T-helper 22 cell (primary cell): ENCODE measurements at places on chromosomes 6 and 20.

DNA sequence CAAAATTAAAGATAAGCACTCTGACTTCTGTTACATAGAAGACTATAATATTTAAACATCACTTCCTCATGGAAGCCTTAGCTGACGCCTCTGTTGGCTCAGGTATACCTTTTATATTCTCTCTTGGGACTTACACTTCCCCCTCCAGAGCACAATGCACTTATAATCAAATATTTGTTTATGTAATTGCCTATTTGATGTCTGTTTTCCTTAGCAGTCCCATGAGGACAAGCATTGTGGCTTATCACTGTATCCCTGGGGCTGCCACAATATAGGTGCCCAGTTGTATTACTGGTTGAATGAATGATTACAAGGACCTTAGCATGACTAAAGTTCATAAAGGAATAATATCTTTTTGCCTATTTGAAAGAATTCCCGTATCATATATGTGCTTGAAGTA is 186.7 kb upstream of the VGLL2 start:
- DNase-seq, result no peak

GRCh38 chr6:153131037-153131981 is at the start of gene RGS17:
Gene RGS17 (minus strand): TSS chr6:153131282. CDS start chr6:153044018, 87,264 bp downstream.
- no peak for DNase-seq

- DNase-seq, result no peak
Measured at GRCh38 chr20:11766961-11767360, 150.7 kb upstream of the BTBD3 start.

GRCh38 chr20:60765821-60766403 is 486.1 kb upstream of the CDH4 start:
- no peak for DNase-seq

DNA sequence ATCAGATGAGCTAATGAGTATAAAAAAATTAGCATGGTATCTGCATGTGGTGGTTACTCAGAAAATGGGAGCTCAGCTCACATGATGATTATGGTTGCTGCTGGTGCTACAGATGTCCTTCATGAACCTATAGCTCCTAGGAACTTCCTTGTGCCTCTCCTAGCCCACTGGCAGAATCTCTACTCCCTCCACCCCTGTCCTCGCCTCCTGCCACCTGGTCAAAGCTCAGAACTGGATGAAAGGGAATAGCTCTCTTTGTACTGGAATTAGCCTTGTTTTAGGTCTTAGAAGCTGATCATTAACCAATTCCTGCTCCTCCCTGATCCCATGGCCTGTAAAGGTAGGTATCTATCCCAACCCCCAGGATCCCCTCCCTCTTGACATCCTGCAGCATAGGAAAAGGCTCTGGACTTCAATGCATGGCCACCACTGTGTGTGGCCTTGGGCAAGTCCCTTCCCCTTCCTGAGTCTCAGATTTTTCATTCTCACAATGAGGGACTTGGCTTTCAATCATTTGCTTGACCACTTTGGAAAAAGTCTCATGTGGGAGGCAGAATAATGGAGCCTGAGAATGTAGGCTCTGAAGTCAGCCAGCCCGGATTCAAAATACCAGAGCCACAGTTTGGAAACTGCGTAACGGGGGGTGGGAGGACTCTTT is 43.9 kb downstream of the SLC13A3 start:
- DNase-seq, result no peak

- DNase-seq, result no peak
Measured at GRCh38 chr6:170464524-170464979, 88.6 kb downstream of the PSMB1 start.

- no peak for DNase-seq
Measured at GRCh38 chr6:84346372-84346771, 118.9 kb upstream of the CEP162 start.

DNA sequence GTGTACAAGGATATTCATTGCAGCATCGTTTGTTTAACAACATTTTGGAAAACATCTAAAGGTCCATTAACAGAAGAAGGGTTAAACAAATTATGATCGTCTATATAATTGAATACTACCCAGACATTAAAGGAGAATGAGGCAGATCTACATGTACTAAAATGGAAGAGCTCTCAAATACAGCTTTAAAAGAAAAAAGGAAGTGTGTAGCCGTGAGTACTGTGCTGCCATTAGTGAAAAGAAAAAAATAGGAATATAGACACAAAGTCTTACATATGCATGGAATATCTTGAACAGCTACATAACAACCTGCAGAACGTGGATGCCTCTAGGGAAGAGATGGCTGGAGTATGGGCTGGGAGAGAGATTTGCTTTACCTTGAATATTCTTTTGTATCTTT is 37.9 kb downstream of the PRDM1 start:
- no peak for DNase-seq

DNA sequence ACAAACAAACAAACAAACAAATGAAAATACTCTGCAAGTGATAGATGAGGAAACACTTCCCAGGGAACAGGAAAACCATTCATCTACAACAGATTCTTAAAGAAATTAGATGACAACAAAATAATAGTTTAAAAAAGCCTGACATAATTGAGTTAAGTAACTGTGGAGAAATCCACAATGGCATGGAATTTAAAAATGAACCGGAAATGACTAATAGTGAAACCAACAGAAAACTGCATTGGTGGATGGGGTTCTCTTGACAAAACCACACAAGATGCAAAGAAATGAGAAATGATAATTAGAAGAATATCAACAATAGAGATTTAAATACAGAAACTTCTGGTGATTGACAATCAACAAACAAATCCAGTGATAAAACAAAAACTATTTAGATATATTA is 785.6 kb downstream of the QKI start:
- DNase-seq, result no peak

DNA sequence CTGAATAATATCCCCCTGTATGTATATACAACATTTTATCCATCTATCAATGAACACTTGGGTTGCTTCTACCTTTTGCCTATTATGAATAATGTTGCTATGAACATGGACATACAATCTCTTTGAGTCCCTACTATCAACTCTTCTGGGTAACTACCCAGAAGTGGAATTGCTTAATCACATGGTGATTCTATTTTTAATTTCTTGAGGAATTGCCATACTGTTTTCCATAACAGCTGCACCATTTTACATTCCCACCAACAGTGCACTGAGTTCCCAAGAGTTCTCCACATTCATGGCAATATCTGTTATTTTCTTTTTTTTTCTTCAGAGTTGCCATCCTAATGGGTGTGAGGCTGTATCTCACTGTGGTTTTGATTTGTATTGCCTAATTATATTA is 88.3 kb downstream of the ZHX3 start:
- no peak for DNase-seq

- no peak for DNase-seq
Measured at GRCh38 chr20:13348311-13349234, 127.5 kb downstream of the ISM1 start.

GRCh38 chr20:4956200-4956810 is 45.0 kb downstream of the SLC23A2 start:
- DNase-seq, result no peak

DNA sequence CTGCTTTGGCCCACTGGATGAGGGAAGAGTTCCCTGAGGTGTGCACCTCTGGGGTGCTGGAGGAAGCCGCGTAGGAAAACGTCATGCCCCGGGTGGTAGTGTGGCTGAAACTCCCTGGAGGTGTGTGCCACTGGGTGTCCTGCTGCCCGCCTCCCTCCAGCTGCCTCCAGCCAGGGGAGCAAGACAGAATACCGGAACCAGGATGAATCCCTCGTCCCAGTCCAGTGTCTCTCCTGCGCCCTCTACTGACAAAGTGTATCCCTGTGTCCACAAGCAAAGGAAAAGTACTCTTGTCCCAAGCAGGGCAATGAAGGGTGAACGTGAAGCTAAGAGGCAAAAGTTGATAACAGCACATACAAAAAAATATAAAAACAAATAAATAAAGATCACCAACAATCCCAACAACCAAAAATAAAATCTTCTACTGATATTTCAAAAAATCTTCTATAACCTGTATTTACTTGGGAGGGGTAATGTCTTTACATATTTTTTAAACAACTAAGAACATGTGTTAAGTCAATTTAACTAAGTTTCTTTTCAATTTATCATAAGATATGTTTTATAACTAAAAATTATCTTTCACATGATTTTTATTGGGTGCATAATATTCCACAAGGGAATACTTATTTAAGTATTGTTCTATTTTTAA is 437.6 kb downstream of the MAFB start:
- no peak for DNase-seq

DNA sequence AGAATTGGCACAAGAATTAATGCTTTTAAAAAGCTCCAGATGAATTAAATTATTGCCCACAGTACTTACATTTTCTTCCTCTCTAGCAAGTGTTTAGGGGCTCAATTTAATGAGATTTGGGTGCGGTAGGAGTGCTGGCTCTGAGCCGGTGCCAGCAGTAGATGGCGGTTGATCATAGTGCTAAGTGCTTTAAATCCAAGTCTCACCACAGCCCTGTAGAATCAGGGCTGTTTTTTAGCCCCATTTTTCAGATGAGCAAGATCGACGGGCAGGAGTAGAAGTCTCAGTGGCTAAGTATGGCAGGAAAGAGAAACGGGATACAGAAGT is 136.9 kb upstream of the SALL4 start:
- no peak for DNase-seq

- DNase-seq, result no peak
Measured at GRCh38 chr20:49579874-49580812, 12.2 kb upstream of the PTGIS start.

DNA sequence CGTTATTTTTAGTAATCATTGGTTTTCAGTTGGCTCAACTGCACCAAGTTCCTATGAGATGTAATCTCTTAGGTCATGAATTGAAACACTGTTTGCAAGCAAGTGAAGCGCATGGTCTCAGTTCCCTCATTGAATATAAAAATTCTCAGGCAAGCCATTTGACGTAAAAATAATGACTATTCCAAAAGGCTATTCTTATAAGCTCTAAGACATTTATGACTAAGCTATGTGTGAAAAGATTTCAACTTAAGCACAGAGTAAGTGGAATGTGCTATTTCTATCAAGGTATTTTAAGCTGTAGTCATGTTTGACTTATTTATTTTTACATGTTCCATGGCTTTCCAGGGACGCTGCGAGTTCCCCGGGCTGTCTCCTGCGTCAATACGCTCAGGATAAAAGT is 248.5 kb downstream of the THBS2 start:
- DNase-seq, result no peak

DNA sequence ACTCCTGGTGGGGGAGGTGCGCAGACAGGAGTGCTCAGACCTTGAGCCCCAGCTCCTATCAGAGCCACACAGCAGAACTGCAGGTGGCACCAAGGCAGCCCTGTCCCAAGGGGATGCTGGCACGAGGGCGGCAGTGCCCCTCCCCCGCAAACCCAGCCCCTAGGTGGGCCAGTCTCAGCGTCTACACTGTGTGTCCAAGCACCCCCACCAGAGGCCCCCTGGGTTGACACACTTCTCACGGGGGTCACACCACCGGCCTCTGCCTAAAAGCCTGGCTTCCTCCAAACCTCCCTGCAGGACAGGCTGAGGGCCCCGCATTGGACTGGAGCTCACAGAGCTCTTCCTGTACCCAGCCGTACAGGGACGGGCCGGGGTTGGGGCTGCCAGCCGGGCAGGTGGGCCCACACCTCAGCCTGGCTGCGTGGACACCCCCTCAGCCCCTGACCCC is 8.1 kb downstream of the SLC2A4RG start:
- DNase-seq, result no peak

DNA sequence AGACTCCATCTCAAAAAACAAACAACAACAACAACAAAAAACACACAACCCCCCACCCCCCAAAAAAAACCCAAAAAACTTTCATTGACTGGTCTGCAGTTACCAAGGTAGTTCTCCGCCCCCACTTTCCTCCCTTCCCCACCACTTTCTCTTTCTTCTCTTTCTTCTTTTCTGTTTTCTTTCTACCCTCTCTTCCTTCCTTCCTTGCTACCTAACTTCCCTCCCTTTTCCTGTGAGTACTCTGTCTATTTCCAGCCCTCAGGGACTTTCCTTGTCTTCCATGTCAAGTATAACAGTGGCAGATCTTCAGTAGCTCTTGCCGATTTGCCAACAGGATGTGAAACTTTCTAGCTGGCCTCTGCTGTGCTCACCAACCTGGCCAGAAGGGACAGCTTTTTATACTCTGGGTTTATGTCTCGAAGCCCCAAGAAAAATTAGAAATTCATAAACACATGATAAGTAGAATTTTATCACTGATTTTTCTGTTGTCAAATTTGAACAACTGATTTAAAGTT is 399.5 kb downstream of the QKI start:
- DNase-seq, result no peak

DNA sequence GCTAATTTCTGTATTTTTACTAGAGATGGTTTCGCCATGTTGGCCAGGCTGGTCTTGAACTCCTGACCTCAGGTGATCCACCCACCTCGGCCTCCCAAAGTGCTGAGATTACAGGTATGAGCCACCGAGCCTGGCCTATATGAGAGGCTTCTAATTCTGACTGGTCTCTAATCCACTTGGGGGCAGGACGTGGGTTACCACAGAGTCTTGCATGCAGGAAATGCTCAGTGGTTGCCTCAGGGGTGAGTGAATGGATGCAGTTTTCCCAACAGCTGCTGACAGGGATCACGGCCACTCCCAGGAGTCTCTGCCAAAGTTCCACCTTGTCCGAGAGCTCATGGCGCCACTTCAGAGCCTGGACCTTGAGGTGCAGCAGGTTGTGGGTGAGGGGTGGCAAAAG is 6.4 kb upstream of the FANCE start:
- no peak for DNase-seq

DNA sequence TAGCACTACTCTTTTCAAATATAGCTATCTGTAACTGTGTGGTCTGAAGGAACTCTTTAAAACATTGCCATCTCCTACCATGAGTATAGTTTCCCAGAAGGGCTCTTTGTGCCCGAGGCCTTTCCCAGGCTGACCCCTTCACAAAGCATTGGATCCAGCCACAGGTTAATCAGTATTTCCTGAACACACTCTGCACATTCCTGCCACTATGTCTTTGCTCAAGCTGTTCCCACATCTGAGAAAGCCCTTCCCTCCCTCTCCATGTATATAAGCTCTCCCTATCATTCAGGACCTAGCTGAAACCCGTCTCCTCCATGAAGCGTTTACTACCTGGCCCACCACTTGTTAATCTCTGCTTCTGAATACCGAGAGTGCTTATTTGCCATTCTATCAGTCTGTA is 47.8 kb upstream of the PKHD1 start:
- no peak for DNase-seq

DNA sequence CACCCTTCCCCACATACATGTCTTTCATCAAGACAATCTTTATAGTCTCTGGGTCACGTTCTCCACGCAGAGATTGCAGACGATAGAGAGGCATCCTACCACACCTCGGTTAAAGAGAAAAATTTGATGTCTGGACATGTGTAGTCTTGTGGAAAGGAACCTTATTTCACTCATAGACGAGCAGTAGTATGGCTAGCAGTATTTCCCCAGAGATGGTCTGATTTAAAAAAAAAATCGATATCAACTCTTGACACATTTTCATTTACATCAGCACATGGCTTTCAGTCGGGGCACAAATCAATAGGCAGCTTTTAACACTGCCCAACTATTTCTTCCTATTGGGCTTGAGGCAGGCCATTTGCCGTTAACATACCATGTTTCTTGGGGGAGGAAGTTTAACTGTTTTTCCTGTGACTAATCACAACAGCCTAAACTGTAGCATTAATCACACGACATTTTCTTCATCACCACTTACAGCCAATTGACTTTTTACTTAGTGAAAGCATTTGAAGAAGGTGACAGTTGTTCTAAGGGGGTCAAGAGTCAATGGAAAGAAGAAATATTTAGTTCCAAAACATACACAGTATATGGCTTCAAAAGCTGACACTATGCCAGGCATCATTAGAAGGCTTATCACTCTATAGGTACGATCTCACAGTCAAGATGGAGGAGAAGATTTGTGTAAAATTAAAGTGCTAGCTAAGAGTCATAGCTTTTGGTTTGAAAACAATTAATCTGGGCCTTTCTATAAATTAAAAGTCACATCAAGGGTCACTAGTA is 129.5 kb upstream of the HDAC2 start:
- DNase-seq, result no peak

GRCh38 chr6:168016176-168016620 is 18.7 kb downstream of the KIF25 start:
- no peak for DNase-seq
